ENCODE measurements at places on chromosomes 13 and 19.

- no peak for DNase-seq
These were observed 23.5 kb downstream of the LGALS16 start for GRCh38 chr19:39679056-39679790.

GRCh38 chr13:62595976-62596375 lies 1180.3 kb upstream of the PCDH20 start:
- no peak for DNase-seq

DNA sequence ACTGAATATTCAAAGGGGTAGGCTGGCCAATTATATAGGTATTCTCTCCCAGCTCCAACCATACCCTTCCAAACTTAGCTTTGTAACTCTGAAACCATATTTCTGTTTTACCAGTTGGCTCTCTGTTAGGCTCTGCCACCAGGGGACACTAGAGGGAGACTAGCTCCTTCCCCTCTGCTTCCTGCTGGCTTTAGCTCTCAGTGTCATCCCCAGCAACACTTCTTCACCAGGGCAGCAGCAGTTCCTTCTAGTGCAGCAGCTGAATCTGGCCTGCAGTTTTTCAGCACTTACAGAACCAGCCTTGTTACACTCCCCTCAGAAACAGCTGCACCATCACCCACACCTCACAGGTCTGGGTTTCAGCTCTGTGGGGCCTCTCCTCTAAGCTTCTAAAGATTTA lies 51.0 kb upstream of the DOCK9 start:
- DNase-seq: peak; percentile 51

GRCh38 chr19:3556978-3557460 lies 367 bp downstream of the MFSD12 start:
- no peak for DNase-seq

GRCh38 chr19:18165794-18166544 lies 7.6 kb upstream of the IFI30 start:
- DNase-seq: no peak

DNA sequence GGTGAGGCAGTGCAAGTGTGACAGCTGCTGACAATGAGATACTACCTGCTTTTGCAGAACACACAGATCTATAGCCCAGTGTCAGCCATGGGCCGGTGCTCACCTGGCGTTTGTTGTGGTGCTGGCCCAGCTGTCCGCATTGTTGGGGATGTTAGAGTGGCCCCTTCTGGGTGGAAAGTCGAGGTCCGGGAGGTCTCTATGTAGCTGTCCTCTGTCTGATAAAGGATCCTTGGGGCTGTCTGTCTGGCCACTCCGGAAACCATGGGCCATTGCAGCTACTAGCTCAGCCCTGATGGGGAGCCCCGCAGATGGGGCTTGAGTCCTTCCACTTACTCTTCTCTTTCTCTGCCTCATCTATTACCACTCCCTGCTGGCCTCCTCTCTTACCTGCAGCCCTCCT lies 181.5 kb upstream of the TSHZ3 start:
- no peak for DNase-seq

GRCh38 chr13:23615395-23616081 lies 45.3 kb downstream of the TNFRSF19 start:
- DNase-seq: no peak

DNA sequence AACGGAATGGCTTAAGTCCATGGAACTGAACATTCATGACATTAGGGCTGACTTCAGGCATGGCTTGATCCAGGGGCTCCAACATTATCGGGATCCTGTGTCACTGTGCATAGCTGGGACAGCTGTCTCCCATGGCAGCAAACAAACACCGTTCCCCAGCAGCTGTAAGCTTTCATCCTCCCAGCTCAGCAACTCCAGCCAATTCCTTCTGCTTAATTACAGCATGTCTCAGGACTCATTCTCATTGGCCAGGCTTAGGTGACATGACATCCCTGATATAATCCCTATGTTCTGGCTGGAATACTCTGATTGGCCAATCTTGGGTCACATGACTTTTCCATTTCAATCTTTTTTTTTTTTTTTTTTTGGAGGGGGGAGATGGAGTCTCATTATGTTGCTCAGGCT lies 10.9 kb upstream of the TLE5 start:
- DNase-seq: no peak

DNA sequence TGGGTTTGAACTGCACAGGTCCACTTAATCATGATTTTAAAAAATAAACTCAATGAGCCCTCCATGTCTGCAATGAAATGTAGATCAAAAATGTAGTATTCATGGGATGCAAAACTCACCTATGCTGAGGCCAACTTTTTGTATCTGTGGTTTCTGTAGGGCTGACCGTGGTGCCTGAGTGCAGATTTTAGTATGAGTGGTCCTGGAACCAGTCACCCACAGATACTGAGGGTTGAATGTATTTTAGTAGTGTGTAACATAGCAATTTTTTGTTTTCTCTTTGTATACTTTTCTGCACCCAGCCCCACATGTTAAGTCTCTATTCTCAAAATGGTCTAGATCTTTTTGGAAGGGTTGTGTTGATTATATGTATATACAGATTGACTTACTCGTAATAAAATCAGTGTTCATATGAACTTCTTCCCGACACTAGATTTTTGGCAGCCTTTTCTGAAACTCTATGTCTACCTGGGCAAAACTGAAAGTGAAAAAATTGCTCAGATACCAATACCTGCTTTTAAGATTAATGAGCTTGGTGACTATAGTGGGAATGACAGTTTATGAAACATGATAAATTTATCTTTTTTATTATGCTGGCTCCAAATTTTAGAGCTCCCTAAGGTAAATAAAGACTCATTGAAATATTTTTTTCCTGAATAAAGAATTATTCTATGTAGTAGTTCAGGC lies 51.6 kb downstream of the DNAJC15 start:
- DNase-seq: no peak

DNA sequence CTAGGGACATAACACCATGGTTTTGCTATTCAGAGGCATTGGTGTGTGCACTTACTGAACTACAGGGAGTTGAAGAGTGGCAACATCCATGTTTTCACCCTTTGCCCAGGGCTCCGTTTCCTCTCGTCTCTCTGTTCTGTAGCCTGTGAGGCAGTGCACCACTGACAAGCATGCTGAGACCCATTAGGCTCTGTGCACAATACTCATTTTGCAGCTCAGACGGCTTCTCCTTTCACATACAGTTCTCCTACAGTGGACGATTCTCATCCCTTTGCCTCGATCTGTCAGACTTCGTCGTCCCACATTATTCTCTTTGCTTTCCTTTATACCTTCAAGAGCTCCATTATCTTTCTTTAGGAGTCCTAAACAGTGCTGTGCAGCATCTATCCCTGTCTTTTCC lies 403.7 kb downstream of the MYO16 start:
- no peak for DNase-seq

GRCh38 chr13:28820099-28821051 lies at the start of gene MTUS2:
TSS of gene MTUS2 (plus strand) at chr13:28820339.
- no peak for DNase-seq

DNA sequence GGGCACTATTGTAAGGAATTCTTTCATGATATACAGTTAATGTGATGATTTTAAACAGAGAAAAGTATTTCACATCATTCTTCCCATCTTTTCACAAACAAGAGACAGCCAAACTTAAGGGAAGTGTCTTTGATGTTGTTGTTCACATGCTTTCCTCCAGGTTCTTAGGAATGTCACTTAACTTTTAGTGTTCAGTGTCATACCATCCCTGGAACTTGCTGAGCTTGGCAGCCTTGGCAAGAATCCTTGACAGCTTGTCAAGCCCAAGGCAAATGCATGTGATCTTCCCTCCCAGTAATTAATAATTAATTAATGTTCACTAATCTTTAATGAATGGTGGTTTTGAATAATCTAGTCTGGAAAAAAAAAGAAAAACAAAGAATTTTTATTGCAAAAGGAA lies 727.9 kb upstream of the PRR20A start:
- no peak for DNase-seq

- DNase-seq: peak; percentile 3
These were observed at the start of gene ATP1A3 for GRCh38 chr19:41993612-41994483. TSS of gene ATP1A3 (minus strand) at chr19:41994230. CDS start at chr19:41994076, 154 bp downstream.

DNA sequence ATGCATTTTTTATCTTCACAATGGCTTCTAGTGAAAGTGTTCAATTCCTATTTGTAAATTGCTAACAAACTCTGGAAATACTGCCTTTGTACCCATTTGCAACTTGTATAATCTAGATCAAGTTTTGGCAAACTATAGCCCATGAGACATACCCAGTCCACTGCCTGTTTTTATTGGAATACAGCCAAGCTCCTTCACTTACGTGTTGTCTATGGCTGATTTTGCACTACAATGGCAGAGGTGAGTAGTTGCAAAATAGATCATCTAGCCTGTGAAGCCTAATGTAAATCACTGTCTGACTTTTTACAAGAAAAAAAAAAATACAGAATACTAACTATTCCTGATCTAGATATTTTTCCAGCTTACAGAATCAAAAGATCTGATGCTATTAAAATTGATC lies 37.1 kb downstream of the DZIP1 start:
- no peak for DNase-seq

DNA sequence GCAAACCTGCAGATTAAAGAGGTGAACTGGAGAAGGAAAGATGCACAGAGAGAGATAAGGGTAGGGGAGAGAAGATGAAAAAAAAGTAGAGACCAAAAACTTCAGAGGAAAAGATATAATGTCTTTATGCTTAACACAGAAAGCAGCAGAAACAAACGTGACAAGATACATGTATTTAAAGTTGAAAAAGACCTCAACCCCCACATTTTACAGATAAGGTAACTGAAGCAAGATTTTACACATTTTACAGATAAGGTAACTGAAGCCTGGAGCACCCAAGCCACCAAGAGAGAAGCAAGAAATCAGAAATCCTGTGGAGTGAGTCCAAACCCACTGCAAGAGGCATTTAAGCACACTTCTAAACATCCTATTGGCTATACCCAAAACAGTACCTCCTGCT lies 185.3 kb downstream of the TBC1D4 start:
- DNase-seq: no peak

DNA sequence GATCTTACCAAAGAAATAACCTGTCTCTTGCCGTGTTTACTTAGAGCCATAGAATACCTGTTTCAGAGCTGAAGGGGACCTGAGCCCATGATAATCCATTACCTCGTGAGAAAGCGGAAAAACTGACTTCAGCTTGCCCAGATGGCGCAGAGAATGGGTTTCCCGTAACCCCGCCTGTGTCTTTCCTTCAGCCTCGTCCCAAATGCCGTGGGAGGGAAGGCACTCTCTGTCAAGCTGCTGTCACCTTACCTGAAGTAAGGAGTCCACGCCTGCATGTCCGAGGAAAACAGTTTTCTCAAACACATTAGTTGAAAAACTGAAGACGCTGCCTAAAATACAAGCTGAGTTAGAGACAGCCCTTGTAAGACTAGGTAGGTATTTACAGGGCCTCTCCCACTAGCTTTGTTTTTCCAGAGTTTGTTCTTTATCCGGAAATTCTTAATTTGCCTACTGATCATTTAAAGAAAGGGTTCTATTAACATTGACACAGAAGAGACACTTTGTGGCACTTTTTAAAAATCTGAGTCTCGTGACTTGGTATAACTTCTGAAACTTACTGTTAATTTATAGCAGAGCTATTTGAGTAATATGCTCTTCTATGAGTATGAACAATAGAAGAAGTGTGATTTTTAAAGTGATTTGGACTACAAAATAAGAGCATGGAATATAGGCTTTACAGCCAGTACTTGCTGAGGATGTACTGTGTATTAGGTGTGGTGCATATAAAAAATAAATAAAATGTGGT lies 1.3 kb upstream of the INTS6 start:
- no peak for DNase-seq

GRCh38 chr19:42111811-42112210 lies 20.4 kb downstream of the POU2F2 start:
- DNase-seq: no peak

- DNase-seq: no peak
These were observed 140.1 kb downstream of the LHFPL6 start for GRCh38 chr13:39462906-39463305.

- peak; percentile 72 for DNase-seq
These were observed 28.8 kb upstream of the INTS6 start for GRCh38 chr13:51481656-51482055.

DNA sequence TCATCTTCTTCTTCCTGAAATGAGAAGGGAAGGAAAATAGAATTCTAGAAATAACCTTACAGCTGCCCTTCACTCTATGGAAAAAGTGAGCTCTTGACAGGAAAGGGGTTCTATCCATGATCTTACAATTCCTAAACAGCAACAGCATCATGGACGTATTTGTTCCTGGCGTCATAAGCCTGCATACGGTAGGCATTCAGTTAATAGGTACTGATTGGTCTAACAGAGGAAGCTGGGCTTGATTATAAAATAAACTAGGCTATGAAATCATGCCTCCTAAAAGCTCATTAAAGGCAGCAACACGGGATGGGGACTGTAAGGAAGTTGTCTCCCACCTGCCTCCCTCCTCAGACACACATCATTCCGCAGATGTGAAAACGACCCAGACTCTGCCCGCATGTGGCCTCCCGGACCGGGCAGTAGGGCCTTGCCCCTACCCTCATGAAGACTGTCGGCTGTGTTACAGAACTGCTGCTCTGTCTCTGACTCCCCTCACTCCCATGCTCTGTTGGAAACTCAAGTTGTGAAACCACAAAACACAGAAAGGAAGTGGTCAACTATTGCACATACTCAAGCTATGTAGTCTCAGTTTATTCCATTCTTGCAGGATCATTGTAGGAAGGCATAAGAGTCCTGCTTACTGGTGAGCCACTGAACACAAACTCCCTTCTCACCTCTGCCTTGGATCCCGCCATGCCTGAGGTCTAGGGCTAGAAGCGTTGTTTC lies 129.8 kb downstream of the DLEU7 start:
- peak; percentile 93 for DNase-seq

- DNase-seq: no peak
These were observed 36.9 kb downstream of the ELL start for GRCh38 chr19:18484992-18485391.

- DNase-seq: no peak
These were observed 107.7 kb upstream of the HTR2A start for GRCh38 chr13:47004540-47004939.

GRCh38 chr13:44199627-44200207 lies 173.9 kb upstream of the SERP2 start:
- no peak for DNase-seq

- DNase-seq: peak; percentile 49
These were observed 31.2 kb downstream of the GADD45B start for GRCh38 chr19:2507109-2507508.

DNA sequence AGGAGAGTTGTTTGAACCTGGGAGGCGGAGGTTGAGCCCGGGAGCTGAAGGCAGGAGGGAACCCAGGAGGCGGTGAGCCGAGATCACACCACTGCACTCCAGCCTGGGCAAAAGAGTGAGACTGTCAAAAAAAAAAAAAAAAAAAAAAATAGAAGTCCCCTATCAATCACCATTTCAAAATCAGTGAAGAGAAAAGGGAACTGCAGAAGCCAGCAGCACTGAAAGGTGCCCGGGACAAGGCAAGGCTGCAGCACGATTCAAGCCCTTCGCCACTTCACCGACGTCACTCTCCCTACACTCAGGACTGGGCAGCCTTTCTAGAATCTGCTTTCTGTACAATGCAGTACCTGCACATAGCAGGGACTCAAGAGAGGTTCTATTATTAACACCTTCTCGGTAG lies 21.9 kb upstream of the USP12 start:
- no peak for DNase-seq

DNA sequence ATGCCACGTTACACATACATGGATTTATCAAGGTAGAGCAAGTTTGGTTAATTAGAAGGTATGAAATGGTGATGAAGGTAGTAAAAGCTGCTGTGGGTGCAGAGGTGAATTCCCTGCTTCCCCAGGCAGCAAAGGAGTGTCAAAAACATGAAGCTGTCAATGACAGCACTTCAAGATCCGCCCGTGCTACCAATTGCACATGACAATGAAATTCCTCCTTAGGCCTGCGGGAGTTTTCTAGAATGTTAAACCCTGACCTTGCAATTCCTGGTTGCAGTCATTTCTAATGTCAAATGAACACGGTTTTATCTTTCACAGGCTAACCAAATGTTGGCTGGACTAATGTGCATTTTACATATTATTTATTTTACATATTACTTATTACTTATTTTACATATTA lies 67.7 kb upstream of the LSM14A start:
- peak; percentile 2 for DNase-seq

Measured in inflammatory macrophage (primary cell).